ENCODE measurements at places on chromosomes 12 and 14.

DNA sequence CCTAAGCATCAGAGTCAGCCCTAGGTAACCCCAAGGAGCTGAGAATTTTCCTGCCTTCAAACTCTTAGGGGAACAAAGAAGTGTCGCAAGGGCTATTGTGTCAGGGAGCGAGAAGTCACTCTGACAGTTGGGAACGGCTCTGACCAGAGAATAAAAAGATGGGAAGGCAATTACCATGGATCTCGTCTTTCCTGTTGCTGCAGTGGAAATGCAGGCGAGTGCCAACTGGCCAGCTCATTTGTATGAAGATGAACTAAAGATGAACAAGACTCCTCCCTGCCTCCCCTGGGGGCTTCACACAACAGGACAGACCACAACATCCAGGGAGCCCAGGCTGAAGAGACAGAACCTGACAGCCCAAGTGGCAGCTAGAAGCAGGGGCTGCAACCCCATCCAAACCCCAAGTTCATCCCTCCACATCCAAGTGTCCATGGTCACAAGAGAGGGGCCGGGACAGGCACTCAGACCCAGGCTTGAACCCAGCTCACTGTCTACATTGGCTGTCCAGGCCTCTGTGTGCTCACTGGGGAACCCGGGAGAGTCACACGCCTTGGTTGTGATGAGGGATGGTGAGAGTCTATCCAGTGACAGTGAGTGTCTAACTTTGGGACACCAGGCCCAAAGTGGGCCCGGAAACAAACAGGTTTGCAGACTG lies 322.4 kb downstream of the BCL11B start:
- DNase-seq, result no peak

DNA sequence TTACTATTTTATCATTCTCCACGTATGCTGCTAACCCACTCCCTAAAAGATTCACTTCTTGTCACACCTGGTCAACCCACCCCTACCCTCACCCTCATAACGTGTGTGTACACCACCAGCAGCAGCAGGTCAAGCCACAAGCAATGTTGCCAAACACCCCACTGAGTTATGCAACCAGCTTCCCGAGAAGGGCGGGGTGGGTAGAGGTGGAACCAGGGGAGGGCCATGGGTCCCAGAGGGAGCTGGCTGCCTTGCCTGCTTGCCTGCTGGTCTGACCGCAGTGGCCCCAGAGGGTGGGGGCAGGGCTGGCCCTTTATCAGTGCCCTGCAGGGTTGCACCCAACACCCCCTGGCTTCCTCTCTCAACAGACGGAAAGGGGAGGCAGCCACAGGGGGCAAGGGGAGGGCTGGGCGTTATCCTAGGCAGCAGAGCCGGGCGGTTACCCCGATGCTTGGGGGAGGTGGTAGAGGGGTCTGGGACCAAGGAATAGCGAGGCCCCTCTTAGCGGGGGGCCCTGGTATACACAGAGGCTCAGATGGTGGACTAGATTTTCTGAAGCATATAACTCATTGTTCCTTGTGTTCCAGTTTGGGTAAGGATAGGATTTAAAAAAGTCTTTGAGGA lies 3.5 kb upstream of the NFE2 start:
- peak; percentile 25 for DNase-seq

GRCh38 chr12:50936821-50937530 lies 15.4 kb upstream of the HIGD1C start:
- DNase-seq, result no peak

- no peak for DNase-seq
These were observed 151.1 kb downstream of the CALM1 start for GRCh38 chr14:90547968-90548367.

GRCh38 chr12:48996794-48997718 lies 2.1 kb downstream of the DDN start:
- peak; percentile 53 for DNase-seq

DNA sequence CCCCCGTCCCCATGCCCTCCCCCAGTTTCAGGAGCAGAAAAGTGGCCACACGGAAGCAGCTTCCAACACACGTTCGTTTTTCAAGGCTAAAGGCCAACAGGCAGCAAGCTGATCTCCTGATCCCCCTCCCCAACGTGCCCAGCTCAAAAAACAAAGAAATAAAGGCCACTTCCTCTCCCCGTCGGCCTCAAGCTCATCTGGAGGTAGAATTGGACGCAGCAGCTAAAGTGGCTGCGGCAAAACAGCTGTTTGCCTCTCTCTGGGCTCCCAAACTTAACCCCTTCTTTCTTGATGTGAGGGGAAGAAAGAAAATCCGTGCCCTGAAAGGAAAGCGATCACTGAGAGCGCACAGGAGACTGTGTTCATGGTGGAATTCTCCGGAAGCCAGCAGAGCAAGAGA lies 66.3 kb downstream of the SCARB1 start:
- no peak for DNase-seq

DNA sequence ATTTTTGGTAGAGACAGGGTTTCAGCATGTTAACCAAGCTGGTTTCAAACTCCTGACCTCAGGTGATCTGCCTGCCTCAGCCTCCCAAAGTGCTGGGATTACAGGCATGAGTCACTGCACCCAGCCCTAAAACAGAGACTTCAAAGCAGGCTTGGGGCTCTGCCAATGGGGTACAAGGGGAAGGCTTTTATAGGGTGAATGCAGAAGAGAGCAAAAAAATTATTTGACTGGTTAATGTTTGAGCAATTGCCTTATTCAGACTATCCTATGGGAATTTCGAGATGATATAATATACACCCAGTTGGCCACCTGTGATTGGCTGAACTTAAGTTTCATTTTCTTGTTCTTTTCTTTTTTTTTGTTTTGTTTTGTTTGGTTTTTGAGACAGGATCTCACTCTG lies 31.5 kb upstream of the ACTN1 start:
- no peak for DNase-seq

GRCh38 chr14:50022661-50023060 lies 93.7 kb downstream of the VCPKMT start:
- no peak for DNase-seq

- no peak for DNase-seq
These were observed 20.2 kb downstream of the VPS37B start for GRCh38 chr12:122875590-122876220.

DNA sequence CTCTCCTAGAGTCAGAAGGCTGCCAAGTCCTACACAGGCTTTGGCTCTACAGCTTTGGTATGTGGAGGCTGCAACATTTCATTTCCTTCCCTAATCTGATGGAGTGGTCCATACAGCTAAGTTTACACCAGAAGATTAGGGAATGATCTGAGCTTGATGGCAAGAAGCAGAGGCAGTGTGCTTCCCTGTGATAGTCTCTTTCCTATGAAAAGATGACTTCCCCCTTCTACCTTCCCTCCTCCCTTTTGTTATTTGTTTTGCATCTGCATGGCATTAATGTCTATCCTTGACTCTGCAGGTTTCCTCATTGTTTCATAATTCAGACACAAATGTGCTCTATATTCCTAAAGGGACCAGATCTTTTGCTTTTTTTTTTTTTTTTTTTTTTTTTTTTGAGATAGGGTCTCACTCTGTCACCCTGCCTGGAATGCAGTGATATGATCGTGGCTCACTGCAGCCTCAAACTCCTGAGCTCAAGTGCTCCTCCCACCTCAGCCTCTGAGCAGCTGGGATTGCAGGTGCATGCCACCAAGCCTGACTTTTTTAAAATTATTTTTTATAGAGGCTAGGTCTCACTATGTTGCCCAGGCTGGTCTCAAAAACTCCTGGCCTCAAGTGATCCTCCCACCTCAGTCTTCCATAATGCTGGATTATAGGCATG lies 76.3 kb downstream of the GRIP1 start:
- no peak for DNase-seq

GRCh38 chr12:48817873-48818830 lies at the start of gene CACNB3:
Gene CACNB3 (plus strand): TSS chr12:48818496. CDS start chr12:48818930, 434 bp downstream.
- peak; percentile 69 for DNase-seq

DNA sequence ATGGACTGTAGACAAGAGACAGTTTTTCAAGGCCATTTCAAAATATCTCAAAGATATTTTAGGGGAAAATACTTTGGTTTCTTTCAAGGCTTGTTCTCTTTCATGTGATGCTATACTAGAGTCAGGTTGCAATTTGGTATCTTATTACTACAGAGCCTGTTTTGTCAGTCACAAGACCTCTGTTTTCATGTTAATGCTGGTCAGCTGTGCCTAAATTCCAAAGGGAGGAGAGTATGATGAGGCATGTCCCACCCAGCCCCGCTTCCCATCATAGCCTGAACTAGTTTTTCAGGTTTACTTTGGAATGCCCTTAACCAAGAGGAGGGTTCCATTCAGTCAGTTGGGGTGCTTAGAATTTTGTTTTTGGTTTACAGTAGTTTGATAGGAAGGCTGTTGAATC lies 52.6 kb downstream of the GPHB5 start:
- DNase-seq, result no peak

DNA sequence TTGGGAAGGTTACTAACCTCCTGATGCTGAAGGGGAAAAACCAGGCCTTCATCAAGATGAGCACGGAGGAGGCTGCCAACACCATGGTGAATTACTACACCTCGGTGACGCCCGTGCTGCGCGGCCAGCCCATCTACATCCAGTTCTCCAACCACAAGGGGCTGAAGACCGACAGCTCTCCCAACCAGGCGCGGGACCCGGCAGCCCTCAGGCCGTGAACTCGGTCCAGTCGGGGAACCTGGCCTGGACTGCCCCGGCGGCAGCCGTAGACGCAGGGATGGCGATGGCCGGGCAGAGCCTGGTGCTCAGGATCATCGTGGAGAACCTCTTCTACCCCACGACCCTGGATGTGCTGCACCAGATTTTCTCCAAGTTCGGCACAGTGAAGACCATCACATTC lies 133.0 kb upstream of the FUT8 start:
- DNase-seq, result no peak

DNA sequence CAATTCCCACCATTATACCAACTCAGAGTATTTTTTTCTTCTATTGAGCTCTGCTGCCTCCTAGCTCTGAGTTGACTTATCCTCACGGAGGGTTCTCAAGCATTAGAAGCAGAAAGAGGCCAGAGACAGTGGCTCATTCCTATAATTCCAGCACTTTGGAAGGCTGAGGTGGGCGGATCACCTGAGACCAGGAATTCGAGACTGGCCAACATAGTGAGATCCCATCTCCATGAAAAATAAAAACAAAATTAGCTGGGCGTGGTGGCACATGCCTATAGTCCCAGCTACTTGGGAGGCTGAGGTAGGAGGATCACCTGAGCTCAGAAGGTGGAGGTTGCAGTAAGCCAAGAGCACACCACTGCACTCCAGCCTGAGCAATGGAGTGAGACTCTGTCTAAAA lies 21.0 kb downstream of the HPD start:
- no peak for DNase-seq

GRCh38 chr12:91892081-91892855 lies 253.4 kb downstream of the BTG1 start:
- DNase-seq, result no peak

- no peak for DNase-seq
These were observed 668 bp downstream of the APPL2 start for GRCh38 chr12:105235281-105235731.

DNA sequence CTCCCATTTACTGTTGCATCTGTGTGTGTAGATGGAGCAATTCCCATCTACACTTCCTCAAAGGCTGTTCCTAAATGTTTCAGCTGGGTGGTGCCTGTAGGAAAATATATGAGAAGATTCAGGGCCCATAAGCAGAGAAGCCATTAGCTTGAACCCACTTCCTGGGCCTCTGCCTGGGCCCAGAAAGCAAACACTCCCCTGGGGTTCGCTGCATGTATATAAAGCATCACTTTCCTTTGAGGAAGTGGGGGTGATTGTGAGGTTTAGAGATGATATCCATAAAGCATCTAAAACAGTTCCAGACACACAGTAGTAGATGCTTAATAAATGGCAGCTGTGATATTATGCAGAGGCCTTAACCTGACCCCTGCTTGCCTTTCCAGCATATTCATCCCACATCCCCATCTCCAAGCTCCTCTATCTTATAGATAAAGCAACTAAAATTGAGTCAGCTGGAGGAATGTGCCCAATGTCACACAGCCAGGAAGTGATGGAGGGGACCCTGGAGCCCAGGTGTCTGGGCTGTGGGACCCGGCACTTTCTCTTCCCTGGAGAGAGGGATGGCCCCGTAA lies 280.0 kb upstream of the CRY1 start:
- DNase-seq, result no peak

DNA sequence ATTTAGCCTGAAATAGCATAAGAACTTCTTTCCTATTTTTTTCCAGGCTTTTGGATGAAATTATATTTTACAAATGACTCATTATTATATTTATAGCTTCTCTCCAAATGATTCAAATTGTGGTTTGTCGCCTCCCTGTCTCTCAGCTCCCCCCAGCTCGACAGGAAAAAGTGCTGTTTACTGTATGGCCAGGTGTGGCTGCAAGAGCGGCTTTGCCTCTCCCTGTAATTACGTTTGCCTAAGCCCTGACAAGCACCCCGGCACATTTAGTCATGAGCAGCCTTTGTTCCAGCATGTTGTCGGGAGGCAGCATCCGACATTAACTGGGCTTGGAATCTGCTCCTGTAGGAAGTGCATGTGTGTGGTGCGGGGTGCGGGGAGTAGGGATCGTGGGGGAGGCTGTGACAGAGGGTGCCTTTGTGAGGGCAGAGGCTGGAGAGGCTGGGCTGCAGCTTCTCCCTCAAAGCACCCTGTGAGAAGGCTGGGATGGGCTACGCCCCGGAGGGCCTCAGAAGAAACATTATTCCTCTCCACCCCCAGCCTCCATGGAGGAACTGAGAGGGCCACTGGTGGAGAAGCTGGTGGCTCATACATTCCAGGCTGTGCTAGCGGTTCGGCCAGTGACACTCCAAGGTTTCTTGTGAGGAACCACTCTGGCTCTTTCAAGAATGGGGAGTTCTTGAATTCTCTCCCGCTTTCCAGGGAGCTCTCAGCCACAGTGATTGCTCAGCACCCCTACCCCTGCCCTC lies 42.1 kb upstream of the CTDSP2 start:
- no peak for DNase-seq

DNA sequence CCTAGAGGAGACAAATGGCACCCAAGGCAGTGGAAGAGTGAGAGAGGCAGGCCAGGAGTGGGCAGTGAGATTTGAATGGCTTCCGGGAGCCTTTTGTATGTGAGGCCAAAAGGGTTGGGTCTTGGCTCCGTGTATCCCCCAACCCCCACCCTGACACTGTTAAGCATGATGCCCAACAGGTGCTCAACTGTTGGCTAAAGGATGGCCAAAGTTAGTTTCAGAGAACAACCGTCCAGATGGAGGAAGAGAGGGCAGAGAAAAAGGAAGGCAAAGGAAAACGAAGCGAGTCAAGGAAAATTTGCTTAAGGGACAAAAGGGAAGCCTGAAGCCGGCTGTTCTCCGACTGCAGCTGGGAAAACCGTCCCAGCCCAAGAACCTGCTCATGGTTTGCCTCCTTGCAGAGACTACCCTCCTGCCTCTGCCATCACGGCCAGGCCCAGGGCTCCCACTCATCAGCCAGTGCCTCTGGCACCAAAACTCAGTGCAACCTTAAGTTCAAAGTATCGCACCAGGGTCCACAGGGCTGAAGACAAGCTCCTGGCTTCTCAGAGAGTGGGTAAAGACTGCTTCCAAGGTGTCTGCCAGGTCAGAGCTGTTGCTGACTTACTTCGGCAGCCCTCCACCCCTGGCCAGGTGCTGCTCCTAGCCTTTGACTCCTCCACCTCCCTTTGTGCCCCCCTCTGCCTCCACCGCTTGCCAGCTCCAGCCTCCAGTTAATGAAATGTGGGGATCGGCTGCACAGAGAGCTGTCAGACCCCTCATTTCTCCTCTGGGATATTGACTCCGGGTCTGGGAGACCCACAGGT lies 4.2 kb upstream of the C1QL4 start:
- no peak for DNase-seq

GRCh38 chr12:104957719-104958000 lies 430 bp downstream of the SLC41A2 start:
- DNase-seq, result no peak

- DNase-seq, result peak; percentile 76
These were observed 3.4 kb upstream of the NXPH4 start for GRCh38 chr12:57213058-57213715.

- DNase-seq, result no peak
These were observed 1.6 kb downstream of the KRT18 start for GRCh38 chr12:52950553-52950952.

All from T-cell (primary cell).